ENCODE measurements at places on chromosomes 12 and 14.

DNA sequence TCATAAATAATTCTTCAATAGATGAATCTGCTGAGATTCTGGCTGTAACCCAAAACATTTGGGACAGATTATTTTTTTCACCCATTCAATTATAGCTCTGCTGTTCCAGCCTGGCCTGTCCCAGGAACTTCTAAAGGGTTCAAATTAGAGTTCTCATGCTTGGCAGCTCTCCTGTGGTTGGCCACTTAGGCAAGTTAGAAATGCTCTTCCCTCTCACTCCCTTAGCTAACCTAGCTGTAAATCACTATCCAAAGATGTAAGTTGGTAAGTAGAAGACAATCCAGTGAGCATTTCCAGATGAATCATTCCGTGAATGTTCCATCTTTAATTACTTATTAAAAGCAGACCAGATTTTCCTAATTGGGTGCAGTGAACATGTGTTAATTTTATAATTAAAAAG lies 760.4 kb upstream of the TBX3 start:
- DNase-seq, result no peak

GRCh38 chr12:131391399-131391798 lies 319.5 kb upstream of the SFSWAP start:
- no peak for DNase-seq

- DNase-seq, result no peak
Measured at GRCh38 chr12:98182821-98183220, 332.6 kb upstream of the TMPO start.

DNA sequence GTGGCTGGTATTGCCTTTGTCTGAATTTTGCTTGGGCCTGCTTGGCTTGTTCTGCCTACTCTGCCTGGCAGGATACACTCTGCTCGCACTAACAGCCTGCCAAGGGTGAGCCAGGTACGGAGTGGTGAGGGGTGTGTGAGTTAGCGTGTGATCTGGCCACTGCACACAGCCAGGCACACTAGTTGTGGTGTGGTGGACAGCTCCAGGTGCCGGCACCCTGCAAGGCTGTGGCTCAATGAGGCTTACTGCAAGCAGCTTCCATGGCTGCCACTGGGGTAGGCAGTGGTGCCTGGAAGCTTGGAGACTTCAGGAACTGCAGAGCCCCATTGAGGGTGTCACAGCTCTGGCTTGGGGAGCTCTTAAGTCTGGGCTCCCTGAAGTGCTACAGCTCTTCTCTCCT lies 87.4 kb downstream of the GPHN start:
- DNase-seq, result no peak

DNA sequence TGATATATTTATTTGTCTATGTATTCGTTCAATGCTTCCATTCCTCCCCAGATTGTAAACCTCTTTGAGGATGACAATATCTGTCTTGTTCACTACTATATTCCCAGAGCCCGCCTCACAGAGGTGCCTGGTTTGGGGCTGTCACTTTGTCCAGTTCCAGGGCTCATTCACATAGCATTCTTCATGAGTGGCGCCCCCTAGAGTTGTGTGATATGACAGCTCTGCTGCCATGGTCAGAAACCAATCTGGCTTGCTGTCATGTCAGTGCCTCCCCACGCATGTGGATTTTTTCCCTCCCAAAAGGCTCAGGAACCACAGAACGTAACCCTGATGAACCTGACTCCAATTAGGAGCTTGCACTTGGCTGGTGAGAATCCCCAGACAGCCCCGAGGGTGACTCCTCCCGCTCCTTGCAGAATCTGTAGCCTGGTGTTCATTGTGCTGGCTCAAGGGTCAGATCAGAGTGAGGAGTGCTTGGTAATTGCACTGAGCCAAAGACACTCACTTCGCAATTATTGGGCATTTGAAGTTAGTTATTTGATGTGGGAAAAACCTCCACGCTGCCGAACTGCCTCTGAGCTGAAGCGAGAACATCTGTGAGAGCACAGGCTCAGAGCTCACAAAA lies 145.5 kb downstream of the PTPN11 start:
- DNase-seq, result no peak
